ENCODE measurements at places on chromosomes 12 and 14.

DNA sequence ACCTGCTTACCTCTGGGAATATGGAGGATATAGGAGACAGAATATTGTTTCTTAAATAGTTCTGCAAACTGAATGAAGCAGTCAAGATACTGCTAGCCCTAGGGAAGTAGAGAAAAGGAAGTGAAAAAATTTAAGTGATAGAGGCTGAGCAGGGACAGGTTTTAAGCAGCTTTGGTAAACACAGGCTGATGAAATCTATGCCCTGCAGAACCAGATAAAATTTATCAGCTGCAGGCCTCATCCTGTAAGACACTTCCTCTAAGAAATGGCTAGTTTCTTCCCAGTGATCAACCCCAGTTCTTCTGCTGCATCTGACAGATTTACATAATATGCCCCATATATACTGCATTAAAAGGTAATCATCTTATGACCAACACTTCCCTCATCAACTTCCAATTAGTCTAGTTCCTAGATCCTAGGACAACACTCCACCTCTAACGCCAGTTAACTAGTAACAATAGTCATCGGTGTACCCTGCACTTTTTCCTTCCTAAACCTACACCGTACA, 1.3 kb upstream of the ESYT1 start:
- DNase-seq: no peak

DNA sequence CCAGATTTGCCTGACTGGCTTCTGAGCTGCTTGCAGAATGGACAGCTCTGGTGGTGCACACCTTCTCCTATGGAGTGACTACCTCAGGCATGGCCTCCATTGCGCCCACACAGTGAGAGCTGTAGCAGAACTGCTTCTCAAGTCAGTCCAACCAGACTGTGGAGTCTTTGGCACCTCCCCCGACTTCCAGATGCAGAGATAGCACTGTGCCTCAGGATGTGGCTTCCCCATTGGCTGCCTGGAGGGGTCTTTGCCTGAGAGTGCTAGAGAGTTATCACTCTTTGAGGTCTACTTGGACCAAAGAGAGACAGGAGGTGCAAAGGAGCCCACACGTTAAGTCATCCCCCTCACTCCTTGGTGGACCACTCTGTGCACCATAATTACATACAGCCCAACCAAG, 44.8 kb upstream of the FRS2 start:
- DNase-seq: no peak

DNA sequence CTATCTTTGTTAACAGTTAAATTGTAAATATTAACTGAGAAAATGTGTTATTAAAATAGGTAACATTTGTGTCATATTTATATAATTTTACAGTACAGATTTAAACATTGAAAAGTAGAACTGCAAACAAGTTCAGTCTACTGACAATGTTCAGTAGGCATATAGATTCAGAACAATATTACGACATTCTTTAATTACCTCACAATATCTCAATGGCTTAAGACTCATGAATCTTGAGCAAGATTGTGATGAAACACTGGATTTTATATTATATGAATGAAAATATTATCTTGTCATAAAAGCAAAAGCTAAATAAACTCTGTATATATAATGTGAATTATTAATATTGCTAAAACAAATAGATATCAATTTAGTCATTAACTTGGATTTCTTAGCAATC, 194.9 kb downstream of the ADAMTS20 start:
- DNase-seq: no peak

DNA sequence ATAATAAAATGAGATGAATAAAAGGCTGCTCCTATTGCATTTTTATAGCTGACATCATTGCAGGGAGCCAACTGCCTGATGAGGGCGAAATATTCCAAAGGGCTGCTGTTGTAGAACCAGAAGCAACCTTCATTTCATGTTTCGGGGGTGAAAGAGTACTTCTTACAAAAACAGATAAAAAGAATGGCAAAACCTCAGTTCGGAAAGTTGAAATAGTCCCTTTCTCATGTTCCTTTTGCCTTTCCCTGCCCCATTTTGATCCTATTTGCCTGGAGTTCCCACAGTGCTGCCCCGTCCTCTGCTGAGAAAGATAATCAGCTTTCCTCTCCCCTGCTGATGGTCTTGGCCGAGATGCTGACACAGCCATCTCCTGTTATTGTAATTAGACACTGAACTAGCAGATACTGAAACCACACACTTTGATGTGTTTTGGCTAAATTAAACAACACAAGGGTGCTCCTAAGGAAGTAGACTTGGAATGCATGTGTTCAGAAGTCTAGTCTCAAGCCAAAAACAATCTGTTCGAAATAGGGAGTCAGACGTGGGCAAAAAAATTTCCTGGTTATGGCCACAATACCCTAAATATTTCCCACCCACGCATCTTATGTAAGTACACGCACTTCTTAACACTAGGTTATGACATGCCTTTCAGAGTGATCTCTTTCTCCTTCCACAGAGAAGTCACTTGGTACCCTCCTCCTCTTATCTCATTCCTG, 117.2 kb downstream of the PPM1H start:
- peak; percentile 48 for DNase-seq

DNA sequence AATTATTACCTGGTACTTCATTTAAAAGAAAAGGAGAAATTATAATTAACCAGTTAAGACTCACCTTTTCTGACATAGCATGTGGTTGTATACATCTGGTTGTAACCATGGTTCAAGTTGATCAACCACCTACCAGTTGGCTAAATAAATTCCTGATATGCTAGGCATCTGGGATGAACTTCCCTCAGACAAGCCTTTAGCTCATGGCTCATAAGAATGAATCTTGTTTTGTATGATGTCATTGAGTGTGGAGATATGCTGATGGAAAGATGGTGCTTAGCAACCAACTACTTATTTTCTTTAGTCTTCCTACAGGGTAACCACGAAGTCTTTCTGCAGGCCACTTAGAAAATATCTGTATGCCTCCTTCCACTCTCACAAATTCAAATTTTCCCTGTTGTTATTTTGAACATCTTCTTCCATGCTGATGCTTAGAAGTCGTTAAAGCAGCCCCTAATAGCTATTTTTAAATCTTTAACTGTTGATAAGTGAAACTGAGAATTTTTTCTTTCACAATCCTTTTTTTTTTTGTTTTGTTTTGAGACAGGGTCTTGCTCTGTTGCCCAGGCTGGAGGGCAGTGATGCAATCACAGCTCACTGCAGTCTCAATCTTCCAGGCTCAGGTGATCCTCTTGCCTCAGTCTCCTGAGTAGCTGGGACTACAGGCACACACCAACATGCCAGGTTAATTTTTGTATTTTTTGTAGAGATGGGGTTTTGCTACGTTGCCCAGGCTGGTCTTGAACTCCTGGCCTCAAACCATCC, 51.9 kb upstream of the PTHLH start:
- no peak for DNase-seq

GRCh38 chr12:1532375-1533165, 61.8 kb downstream of the FBXL14 start:
- DNase-seq: no peak

DNA sequence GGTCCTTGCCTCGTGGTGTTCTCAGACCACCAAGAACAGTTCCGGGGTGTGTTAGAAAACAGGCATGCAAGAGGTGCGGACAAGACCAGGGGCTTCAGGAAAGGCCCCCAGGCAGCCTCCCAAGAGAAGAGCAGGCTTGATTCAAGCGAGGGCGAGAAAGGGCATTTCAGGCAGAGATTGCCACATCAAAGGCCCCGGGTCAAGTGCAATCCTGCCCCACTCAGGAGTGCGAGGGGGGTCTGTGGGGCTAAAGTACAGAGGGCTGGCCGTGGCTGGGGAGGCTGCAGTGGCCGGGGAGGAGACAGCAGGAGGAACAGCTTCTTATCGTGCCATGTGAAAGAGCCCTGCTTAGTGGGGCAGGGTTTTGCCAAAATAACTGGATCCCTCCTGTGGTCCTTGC, 2.7 kb upstream of the BDKRB2 start:
- DNase-seq: no peak

DNA sequence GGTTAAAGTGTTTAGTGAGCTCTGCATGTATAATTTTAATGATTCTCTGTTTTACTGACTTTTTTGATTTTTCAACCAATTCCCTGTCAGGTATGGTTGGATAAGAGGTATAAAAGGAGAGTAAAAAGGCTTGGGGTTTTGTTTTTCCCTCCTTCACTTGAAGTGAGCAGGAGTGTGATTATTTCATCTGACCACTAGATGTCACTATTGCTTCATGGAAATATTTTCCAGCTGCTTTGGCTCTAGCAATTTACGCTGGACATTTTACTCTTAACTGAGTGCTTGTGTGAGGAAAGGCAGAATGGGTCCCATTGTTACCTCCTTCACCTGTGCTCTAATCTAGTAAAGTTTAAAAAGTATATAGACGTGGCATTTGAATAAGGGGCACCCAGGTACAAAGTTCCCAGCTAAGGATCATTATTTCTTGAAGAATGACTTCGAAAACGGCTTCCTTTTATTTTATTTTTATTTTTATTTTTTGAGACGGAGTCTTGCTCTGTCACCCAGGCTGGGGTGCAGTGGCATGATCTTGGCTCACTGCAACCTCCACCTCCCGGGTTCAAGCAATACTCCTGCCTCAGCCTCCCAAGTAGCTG, 66.5 kb downstream of the TBC1D30 start:
- peak; percentile 79 for DNase-seq

DNA sequence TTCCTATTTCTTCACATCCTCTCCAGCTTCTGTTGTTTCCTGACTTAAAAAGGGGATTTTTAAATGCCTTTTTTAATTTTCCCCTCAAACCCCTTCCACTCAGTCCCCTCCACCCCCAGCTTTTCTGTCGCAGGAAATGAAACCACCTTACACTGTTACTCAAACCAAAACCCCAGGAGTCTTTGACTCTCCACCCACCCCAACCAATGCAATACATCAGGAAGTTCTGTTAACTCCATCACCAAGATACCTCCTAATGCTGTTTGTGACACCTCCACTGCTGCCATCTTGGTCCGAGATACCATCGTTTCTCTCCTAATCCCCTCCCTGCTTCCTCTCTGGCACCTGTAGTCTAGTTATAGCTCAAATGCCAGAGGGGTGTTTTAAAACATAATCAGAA, 25.4 kb upstream of the CPM start:
- no peak for DNase-seq

DNA sequence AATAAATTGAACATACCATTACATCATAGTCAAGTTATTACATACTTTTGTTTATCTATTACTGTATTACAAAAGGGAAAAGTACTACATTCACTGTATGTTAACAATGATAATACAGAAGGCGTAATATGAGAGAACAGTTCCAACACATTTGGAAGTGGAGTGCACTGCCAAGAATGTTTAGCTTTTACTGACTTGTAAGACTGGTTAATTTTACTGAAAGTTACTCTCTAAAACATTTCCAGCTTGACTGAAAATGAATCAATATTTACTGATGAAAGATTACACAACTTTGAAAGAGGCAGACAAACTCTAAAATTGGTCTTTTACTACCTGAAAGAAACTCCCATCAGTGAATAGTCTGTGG, 728.5 kb downstream of the FSCB start:
- DNase-seq: no peak

DNA sequence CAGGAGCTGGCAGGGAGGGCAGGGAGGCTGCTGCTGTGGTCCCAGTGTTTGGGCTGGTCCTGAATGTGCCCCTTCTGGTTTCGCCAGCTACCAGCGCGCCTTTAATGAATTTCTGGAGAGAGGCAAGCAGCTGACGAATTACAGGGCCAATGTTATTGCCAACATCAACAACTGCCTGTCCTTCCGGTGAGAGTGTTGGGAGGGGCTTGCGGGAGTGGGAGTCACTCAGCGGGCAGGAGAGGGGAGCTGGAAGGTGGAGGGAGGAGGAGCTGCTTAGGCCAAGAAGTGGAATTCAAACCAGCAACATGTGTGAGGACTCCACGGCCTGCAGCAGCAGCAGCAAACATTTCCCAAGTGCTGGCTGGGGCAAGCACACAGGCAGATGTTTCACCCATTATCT, 7.7 kb downstream of the TNFAIP2 start:
- DNase-seq: no peak

- no peak for DNase-seq
These were observed 25.1 kb downstream of the ADGRD1 start for GRCh38 chr12:130978785-130979184.

- no peak for DNase-seq
These were observed 48.7 kb downstream of the ST8SIA1 start for GRCh38 chr12:22285846-22286245.

GRCh38 chr14:91373591-91374254, 43.9 kb downstream of the CCDC88C start:
- no peak for DNase-seq

- no peak for DNase-seq
These were observed 580 bp downstream of the KRT75 start for GRCh38 chr12:52433501-52434080.

- DNase-seq: peak; percentile 81
These were observed 10.5 kb downstream of the RASSF9 start for GRCh38 chr12:85825746-85826145.

DNA sequence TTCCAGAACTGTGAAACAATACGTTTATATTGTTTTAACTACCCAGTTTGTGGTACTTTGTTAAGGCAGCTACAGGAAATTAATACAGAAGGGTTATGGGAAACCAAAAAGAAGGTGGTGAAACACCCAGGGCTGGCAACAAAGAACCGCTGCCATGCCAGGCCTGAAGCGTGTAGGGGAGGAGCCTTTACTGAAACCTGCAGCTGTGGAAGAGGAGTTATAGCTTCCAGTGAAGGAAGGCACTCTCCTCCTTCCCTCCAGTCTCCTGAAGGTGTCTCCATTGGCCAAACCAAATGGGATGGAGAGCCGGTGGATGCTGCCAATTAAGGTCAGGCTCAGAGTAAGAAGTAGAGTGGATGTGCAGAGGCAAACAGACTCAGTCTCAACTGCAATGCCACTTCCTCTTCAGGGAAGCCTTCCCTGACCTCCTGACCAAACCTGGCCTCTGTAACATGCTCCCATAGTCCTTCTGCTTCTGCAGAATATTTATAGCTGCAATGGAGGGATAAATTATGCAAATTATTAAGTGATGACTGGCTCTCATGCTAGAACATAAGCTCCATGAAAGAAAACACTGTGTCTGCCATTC, 168.3 kb downstream of the DAD1 start:
- DNase-seq: no peak

GRCh38 chr12:70971001-70971794, 50.7 kb upstream of the PTPRR start:
- DNase-seq: no peak

- DNase-seq: no peak
These were observed 28.4 kb upstream of the FOXN3 start for GRCh38 chr14:89445273-89445973.

DNA sequence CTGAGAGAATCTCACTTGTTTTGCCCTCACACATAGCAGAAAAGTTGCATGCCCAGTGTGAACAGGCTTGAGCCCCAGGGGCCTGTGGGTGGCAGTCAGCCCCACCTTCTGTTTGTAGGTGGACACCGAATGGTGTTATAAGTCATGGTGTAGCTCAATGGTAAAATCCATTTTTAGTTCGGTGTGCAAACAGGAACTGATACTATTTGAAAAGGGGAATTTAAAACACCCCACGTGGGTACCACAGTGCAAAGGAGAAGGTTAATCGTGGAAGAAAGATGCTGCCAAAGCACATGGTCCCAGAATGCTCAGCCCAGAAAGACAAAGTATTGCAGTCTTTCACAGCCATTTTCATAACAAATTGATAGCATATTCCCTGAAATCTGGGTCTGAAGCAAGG, 71.8 kb upstream of the GZMB start:
- DNase-seq: no peak
